ENCODE measurements at places on chromosomes 16 and 17.
A peak's percentile ranks its signal among the peaks of the same experiment; 100 is the strongest.

DNA sequence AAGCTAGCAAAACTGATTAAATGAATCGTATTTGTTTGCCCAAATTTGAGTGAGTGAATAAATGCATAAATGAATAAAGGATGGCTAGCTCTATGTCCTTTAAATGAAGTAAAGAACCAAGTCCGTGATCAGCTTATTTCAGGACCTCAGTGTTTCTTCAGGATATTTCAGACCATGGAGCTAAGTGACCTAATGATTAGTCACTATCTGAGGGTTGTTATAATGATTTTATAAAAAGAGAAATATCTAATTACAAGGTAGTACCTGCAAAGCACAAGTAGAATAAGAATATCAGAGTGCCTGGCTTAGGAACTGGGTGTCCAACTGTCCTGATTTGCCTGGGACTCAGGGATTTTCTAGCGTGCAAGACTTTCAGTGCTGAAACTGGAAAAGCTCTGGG lies 12.5 kb downstream of the KCNJ2 start:
- H3K4me1 ChIP-seq: no peaks in the 10 kb centered on the region
- no peak overlapping the region for H3K27ac ChIP-seq
- H3K36me3 ChIP-seq: no peaks in the 10 kb centered on the region
- H3K4me3 ChIP-seq: no peak overlapping the region
- peaks cover 4% of the 10 kb centered on the region for H3K27me3 ChIP-seq

DNA sequence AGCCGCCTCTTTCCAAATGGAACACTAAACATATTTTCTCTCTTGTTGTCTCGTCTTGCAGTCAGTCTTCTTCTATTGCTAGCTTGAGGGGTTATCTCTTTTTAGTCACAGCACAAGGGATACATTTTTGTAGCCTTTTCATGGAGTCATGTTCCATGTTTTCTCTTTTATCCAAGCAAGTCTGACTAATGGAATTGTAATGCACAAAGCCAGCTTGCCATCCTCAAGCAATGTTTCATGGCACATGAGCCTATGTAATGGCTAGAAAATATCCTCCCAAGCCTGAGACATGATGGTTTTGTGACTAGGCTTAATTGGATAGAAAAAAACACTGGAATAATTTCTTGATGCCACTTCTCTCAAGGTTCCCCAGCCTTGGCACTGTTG lies 414.6 kb upstream of the GOT2 start:
- H3K27ac ChIP-seq: no peak overlapping the region
- no peaks in the 10 kb centered on the region for H3K4me1 ChIP-seq
- H3K36me3 ChIP-seq: no peaks in the 10 kb centered on the region
- no peaks in the 10 kb centered on the region for H3K27me3 ChIP-seq
- no peak overlapping the region for H3K4me3 ChIP-seq

GRCh38 chr17:3888343-3889171 lies 4.3 kb downstream of the CAMKK1 start:
- no peak overlapping the region for H3K4me3 ChIP-seq
- H3K27me3 ChIP-seq: peaks cover 2% of the 10 kb centered on the region
- H3K36me3 ChIP-seq: no peaks in the 10 kb centered on the region
- H3K27ac ChIP-seq: no peak overlapping the region
- DNase-seq: no peak

DNA sequence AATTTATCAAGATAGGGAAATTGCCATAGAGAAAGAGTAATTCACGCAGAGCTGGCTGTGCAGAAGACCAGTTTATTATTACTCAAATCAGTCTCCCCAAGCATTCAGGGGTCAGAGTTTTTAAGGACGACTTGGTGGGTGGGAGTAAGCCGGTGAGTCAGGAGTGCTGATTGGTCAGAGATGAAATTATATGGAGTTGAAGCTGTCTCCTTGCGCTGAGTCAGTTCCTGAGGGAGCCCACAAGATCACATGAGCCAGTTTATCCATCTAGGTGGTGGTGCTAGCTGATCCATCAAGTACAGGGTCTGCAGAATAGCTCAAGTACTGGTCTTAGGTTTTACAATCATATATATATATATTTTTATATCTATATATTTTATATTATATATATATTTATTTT lies 6.0 kb upstream of the AQP8 start:
- H3K27ac ChIP-seq: no peak overlapping the region
- no peak overlapping the region for H3K4me3 ChIP-seq
- H3K4me1 ChIP-seq: peaks cover 2% of the 10 kb centered on the region
- peaks cover 3% of the 10 kb centered on the region for H3K27me3 ChIP-seq
- H3K36me3 ChIP-seq: no peaks in the 10 kb centered on the region

- no peaks in the 10 kb centered on the region for H3K27me3 ChIP-seq
- no peaks in the 10 kb centered on the region for H3K4me1 ChIP-seq
- no peak for DNase-seq
- H3K27ac ChIP-seq: no peak overlapping the region
- peaks cover 10% of the 10 kb centered on the region for H3K36me3 ChIP-seq
- H3K4me3 ChIP-seq: no peak overlapping the region
These were observed 28.6 kb downstream of the COG7 start for GRCh38 chr16:23424292-23424958.

DNA sequence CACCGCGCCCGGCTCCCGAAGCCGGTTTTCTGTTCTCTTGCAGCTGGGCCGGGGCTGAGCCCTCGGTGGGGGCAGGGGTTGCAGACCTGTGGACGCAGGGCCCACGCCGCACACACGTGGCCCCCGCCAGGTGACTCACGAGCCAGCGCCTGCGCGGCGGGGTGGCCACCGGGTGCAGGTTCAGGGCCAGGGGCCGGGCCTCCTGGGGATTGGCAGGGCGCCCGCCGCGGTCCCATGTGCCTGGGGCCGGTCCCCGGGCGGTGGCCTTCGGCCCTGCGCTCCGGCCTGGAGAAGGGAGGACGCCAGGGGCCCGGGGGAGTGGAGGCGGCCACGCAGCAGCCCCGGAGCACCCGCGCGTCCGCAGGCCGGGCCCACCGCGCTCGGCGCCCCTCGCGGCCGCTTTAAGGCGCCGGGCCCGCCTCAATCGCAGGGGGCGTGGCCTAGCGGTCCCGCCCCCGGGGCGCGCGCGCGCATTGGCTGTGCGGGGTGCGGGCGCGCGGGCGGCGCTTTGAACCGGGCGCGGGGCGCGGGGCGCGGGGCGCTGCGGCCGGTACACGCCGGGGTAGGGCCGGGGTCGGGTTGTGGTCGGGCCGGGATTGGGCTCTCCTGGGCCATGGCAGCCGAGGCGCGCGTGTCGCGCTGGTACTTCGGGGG lies at the start of gene SLC25A10:
Gene SLC25A10 (plus strand): TSS at position 471 of the 654 bp plus-strand sequence. CDS start 143 bp downstream, at position 614.
- no peaks in the 10 kb centered on the region for H3K27me3 ChIP-seq
- DNase-seq: peak; percentile 92
- peaks cover 17% of the 10 kb centered on the region for H3K4me1 ChIP-seq
- H3K27ac ChIP-seq: peak within 1 kb of the TSS; percentile 86
- H3K4me3 ChIP-seq: peak within 1 kb of the TSS; percentile 89

DNA sequence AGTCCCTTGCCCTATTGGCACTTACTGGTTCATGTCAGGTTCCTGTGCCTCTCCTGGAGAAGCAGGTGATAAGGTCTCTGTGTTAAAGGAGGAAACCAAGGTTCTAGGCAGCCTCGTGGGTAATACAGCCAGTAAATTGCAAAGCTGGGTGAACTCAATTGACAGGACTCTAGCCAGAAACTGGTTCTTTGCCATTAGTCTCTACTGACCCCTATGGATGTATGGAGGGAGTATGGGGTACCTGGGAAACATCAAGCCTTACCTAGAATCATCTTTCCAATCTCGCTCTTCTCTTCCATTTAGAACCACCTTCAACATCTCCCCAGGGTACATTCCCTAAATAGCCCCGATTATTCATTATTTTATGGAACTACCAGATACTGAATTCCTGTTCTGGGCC lies 169.3 kb downstream of the CDH13 start:
- H3K27me3 ChIP-seq: no peaks in the 10 kb centered on the region
- no peak for DNase-seq
- no peak overlapping the region for H3K27ac ChIP-seq
- H3K4me1 ChIP-seq: no peaks in the 10 kb centered on the region
- no peak overlapping the region for H3K4me3 ChIP-seq

DNA sequence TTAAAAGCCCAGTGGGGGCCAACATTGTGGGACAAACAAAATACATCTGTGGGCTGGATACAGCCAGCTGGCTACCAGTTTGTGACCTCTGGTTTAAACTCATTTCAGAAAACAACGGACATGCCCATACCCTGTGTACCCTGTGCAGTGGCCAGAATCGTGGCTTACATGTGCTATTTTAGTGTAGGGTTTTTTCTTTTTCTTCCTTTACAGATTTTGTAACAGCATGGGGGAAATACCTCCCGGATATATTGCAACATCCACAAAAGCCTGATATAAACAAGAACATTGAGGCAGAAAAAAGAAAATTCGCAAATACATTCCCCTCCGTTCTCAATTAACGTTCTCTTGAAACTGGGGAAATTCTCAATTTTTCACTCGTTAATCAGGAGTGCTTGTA lies 7.3 kb downstream of the HS3ST4 start:
- H3K36me3 ChIP-seq: no peaks in the 10 kb centered on the region
- H3K4me3 ChIP-seq: no peak overlapping the region
- H3K27me3 ChIP-seq: peaks cover 26% of the 10 kb centered on the region
- H3K4me1 ChIP-seq: no peaks in the 10 kb centered on the region
- H3K27ac ChIP-seq: no peak overlapping the region

- DNase-seq: no peak
- H3K27me3 ChIP-seq: no peaks in the 10 kb centered on the region
- H3K36me3 ChIP-seq: peaks cover 40% of the 10 kb centered on the region
- H3K4me1 ChIP-seq: peaks cover 11% of the 10 kb centered on the region
- no peak overlapping the region for H3K27ac ChIP-seq
These were observed 9.2 kb downstream of the CHD3 start for GRCh38 chr17:7897773-7898172.

DNA sequence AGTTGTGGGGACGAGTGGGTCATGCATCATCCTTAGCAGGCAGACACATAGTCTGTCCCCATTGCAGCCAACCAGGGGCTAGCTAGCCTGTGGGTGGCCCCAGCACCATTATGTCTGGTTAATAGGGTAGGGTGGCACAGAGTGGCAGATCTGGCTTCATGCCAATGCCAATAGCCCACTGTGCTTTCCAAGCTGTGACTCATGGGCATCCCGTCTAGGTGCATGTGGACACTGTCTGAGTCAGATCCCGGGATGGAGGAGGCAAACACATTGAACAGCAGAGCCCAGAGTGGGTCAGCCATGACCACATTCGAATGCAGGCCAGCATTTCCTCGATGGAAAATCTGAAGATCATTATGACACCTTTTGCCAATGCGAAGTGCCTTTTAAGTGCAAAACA lies 2.5 kb downstream of the HS3ST2 start:
- H3K4me1 ChIP-seq: peaks cover 1% of the 10 kb centered on the region
- no peak for DNase-seq
- no peak overlapping the region for H3K4me3 ChIP-seq
- H3K27ac ChIP-seq: no peak overlapping the region
